ENCODE measurements at places on chromosomes 3 and 15.

GRCh38 chr3:183578179-183578578 lies 22.7 kb upstream of the KLHL6 start:
- DNase-seq, result no peak

- no peak for DNase-seq
Measured at GRCh38 chr3:119745942-119746341, 36.0 kb upstream of the NR1I2 start.

GRCh38 chr3:177141899-177142646 lies 55.2 kb downstream of the TBL1XR1 start:
- DNase-seq, result no peak

GRCh38 chr3:124419303-124419702 lies 310.9 kb upstream of the UMPS start:
- DNase-seq, result no peak

GRCh38 chr3:119534296-119534695 lies 25.1 kb downstream of the CD80 start:
- DNase-seq, result no peak

GRCh38 chr3:112519424-112520001 lies 20.2 kb upstream of the BTLA start:
- peak; percentile 31 for DNase-seq

GRCh38 chr3:38022896-38023709 lies 6.3 kb downstream of the PLCD1 start:
- DNase-seq, result no peak

DNA sequence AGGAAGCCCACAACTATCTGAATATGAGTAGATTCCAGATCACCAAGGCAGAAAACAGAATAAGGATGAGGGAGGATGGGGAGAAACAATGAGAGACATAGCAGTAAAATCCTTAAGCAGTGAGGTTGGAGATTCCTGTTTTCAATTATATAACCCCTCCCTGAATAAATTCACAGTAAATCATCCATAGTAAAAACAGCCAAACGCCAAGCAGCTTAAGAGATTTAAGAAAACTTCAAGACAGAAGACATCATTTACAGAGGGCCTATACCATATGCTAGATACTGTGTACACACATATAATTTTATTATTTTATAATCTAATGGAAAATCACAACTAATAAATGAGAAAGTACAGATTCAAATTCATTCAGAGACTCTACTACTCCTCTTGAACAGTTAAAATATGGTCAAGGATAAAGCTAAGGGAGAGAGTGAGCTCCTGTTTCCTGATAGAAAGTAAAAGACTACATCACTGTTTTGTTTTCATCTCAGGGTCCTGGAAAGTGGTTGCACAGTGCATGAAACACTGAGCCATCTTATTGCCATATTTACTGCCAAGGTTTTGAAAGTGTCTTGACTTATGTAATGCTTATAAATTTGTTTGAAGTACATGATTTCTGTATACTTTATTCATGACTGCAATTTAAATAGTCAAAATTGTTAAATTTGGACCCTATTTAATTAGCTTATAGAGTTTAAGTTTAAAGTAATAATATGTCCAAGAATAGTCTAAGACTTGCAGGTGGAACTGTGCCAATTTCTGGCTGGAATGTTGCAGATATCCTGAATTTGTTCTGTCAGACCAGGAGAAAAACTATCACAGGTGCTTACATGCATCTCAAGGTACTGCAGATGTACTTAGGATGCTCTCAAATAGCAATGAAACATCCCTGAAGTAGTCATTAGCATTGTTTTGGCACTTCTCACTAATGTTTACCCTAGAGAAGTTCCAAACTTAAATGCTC lies 141.4 kb downstream of the TBL1XR1 start:
- DNase-seq, result no peak

DNA sequence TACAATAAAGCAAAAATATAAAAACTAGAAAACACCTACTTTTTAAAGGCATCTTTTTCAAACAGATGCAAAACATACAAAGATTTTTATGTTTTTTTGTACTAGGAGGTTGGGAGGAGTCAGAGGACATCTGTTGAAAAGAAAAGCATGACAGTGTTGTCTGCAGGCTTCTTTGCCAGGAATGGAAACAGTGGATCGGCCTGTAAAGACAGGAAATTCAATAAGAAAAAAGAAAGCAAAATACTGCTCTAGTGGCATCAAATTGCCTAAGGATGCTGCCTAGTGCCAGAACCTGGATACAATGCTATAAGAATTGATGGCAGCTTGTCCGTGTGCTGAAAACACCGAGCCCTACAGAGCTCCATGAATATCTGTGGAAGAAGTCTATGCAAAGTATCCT lies 69.9 kb downstream of the TBC1D5 start:
- no peak for DNase-seq

DNA sequence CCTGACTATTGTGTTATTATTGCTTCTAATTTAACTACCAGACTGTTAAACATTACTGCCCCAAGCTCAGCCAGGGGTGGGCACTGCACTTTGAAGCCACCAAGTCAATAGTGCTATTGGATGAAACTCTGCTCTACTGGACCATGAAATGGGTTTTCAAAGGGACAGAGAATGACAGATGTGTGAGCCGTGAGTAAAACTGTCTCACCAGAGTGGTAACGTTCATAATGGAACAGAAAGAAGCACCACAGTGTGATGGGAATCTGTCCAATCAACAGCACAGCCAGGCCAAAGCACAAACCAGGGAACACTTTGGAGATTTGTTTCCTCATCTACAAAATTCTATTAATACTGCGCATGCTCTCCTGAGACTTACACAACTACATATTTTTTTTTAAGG lies 171.8 kb upstream of the LPP start:
- DNase-seq, result no peak

- no peak for DNase-seq
Measured at GRCh38 chr3:12961697-12962036, 111.6 kb downstream of the IQSEC1 start.

DNA sequence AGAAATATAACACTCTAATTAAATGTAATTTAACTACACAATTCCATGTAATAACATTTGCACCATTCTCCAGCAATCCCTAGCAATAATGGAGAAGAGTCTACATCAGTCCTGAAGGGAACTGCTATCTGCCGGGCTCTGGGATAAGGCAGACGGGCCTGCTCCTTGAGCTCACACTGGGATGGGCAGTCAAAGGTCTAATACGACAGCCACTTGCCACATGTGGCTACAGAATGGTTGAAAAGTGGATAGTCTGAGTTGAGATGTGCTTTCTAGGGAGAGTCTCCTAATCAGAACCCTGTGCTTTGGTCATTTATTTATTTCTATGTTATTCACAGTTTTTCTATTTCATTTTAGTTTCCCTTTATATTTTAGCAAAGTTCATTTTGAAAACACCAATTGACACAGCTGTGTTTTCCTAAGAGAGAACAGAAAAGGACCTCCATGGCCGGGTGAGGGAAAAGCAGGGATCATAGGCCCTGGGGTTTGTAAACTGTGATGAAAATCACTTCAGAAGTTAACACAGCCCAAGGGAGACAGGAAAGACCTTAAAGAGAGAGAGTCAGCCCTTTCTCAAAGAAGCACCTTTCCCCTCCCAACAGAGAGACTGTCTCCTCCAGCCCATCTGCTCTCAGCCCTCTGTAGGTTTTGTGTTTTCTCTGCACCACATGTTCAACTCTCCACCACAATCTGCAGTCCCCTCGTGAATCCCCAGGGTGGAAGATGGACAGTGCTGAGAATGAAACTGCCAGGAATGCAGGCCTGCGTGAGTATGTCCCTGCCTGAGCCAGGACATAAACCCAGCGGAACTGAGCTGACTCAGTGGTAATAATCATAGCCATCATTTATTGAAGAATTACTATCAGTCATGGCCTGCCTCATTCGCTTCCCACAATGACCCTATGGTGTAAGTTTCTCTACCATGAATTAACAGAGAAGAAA lies 11.6 kb downstream of the FSIP1 start:
- no peak for DNase-seq

DNA sequence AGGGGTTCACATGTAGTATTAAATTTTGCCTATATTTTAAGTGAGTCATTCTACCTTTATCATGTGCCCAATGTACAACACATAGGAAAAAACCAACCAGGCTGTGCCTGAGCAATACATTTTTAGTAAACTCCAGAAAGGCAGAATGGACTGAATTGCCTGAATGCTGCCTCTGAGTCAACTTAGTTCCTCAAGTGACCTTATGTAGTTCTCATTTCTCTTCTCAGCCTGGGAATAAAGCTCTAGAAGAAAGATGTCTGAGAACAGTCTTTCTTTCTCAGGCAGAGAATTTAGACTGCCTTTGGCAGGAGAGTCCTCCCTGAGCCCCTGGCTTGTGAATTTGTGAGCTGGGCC lies 13.0 kb downstream of the ST3GAL6 start:
- DNase-seq, result no peak

GRCh38 chr3:109234300-109234699 lies 82.0 kb downstream of the DPPA2 start:
- no peak for DNase-seq

- no peak for DNase-seq
Measured at GRCh38 chr15:78667578-78668236, 26.7 kb upstream of the CHRNB4 start.

GRCh38 chr3:37474901-37475331 lies 300.5 kb upstream of the LRRFIP2 start:
- no peak for DNase-seq

DNA sequence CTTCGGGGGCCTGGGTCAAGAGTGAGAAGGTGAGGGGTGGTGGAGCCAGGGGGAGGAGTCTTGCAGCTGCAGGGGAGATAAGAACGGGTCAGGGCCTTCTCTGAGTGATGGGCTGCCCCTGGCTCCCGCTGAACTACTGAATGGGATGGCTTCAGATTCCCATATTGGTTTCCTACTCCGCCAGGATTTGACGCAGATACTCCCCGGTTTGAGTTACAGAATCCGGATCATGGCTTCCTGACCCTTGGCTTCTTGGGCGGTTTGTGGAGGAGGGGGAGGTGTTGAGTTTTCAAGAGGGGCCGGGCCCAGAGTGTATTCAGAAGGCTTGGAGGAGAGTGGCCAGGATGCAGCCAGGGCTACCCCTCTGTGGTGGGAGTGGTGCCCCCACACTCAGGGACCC lies 119.9 kb upstream of the ATP2B2 start:
- DNase-seq, result no peak

DNA sequence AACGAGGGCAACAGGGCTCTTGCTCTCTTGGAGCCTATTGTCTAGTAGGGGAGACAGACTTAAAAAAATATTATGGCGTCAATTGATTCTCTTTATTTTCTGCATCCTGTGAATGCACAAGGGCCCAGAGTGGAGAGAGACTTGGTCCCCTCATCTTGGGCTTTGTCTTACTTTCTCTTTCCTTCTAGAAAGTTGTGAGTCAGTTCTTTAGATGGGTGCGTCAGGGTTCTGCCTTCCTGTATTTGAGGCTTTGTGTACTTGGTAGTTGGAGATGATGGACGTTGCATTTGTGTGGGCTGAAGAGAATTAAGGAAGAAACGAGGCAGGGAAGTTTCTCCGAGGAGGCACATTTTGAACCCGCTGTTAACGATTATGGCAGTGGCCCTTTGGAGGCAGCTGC lies 52.9 kb downstream of the CACNA1D start:
- no peak for DNase-seq

- DNase-seq, result no peak
Measured at GRCh38 chr15:84973492-84974460, 7.9 kb upstream of the PDE8A start.

- DNase-seq, result no peak
Measured at GRCh38 chr15:72047020-72047419, 70.9 kb downstream of the MYO9A start.

GRCh38 chr15:36577082-36577481 lies 2.3 kb upstream of the CDIN1 start:
- DNase-seq, result no peak

DNA sequence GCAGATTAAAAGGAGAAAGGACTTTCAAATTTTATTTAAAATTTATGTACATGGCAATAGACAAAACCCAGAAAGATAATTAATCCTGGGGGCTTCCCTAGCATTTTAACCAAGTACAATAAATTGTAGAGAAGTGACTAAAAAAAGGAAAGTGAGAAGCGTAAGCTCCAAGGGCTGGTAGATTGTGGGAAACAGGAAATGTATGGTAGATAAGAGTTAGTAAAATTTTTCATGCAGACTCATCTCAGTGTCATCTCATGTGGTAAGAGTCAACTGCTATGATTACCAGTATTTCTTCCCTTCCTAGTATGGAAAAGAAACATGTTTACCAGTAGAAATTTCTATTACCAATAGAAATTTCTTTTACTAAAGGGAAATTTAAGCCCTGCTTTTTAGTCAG lies 464.3 kb upstream of the AGTR1 start:
- DNase-seq, result no peak

- no peak for DNase-seq
Measured at GRCh38 chr3:52286777-52287110, 884 bp upstream of the GLYCTK start.

DNA sequence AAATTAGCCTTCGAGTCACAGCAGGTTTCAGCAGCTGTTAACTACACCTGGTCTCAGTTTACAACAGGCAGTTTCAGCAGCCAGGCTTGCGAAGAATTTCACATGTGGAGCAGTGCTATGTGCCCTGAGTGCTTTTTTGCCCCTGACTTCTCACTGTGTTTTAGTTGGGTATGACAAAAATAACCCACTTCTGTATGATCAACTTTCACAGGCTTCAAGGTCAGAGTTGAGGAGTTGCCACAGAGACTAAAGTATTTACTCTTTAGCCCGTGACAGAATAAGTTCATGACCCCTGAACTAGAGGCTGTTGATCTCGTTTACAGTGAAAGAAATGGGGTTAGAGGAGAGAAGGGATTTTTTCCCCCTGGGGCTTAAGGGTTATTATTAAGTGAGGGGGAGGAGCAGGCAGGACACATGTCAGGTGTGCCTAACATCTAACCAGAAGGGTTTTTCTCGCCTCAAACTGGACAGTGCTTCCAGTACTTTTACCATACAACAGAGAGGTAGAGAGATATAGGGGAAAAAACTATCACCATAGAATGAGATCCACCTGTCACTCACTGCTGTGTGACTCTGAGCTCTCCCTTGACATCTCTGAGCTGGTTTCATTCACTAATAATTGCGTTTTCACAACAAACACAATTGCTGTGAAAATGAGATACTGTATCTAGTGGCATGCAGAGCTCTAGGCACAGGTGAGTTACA lies 14.0 kb upstream of the TOPBP1 start:
- DNase-seq, result no peak

DNA sequence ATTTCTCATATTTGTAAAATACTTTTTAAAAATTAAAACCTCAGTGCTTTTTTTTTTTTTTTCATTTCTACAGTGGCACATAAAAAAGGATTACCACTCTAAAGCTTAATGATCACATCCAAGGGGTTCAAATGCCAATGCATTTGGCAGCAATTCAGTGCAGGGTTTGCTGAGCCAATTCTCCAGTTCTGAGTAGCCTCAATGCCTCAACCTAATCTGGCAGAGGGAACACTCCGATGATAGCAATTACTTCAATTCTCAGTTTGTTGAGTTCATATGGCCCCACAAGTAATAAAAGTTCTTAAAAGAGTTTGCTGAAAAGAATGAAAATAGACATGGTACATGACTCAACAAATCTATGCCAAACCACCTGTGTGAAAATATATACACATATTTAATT lies 79.3 kb upstream of the RBMS3 start:
- DNase-seq, result no peak

DNA sequence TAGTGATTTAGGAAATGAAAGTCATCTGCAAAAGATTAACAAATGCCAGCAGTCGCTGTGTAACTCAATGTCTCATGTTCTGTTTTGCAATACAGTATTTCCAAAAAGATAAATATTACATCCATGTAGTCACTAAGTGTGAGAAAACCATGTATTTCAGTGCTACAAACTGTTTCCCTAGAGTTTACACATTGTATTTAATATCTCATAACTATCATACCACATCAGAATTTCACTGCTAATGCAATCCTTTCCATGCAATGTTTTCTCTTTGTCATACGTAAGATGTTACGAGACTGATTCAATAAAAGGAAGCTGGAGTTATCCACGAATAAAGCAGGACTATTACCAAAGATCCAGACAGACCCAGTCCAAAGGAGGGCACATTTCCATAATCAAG lies 269.4 kb downstream of the GBE1 start:
- no peak for DNase-seq

All from Calu3 (cell line).